ENCODE measurements at places on chromosomes 16 and 17. TPM values are rescaled to one million over a fixed set of nuclear protein-coding genes. Genes with fewer than 3 reads are reported as not detected.

- no peaks in the 10 kb centered on the region for H3K4me1 ChIP-seq
- H3K27ac ChIP-seq = no peak overlapping the region
- DNase-seq = no peak
- no peaks in the 10 kb centered on the region for H3K36me3 ChIP-seq
Observed at GRCh38 chr16:55047331-55047730, 116.7 kb downstream of the IRX5 start.

GRCh38 chr17:68462381-68463210 is 5.3 kb upstream of the WIPI1 start:
- H3K4me1 ChIP-seq = no peaks in the 10 kb centered on the region
- DNase-seq = peak; percentile 94
- H3K4me3 ChIP-seq = no peak overlapping the region
- no peak overlapping the region for H3K27ac ChIP-seq
- H3K36me3 ChIP-seq = no peaks in the 10 kb centered on the region

GRCh38 chr16:53510704-53511070 is 7.7 kb upstream of the AKTIP start:
- H3K4me1 ChIP-seq = peaks cover 6% of the 10 kb centered on the region
- H3K27me3 ChIP-seq = no peaks in the 10 kb centered on the region
- H3K4me3 ChIP-seq = no peak overlapping the region
- H3K27ac ChIP-seq = peak overlapping the region; percentile 86
- DNase-seq = no peak

- H3K4me1 ChIP-seq = no peaks in the 10 kb centered on the region
- H3K36me3 ChIP-seq = no peaks in the 10 kb centered on the region
- H3K27me3 ChIP-seq = no peaks in the 10 kb centered on the region
- H3K27ac ChIP-seq = no peak overlapping the region
Observed at GRCh38 chr16:67999985-68000384, 701 bp upstream of the DPEP2 start.

HBQ1 gene
- 0.30 TPM for polyA plus RNA-seq

CDRT15 gene
- not detected for polyA plus RNA-seq
